HFF-Myc (cell line): ENCODE measurements at places on chromosomes 16 and 17.
A peak's percentile ranks its signal among the peaks of the same experiment; 100 is the strongest.

DNA sequence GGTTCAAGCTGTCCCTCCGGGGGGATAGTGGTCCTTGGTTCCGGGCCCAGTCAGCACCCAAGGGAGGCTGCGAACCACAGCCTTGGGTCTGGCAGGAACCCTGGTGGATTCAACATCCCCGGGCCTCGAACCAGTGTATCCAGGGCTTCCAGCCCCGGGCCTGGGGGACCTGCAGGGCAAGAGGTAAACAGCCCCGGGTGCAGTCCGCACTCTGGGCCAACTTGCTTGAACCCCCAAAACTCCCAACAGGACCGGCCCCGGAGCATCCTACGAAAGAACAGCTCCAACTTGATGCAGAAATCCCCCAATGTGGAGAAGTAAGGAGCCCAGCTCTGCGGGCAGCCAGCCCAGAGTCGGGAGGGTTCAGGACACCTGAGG is 1.5 kb upstream of the NEURL4 start:
- DNase-seq: no peak

GRCh38 chr17:69854225-69854780 is 220.7 kb upstream of the KCNJ16 start:
- no peak for DNase-seq

DNA sequence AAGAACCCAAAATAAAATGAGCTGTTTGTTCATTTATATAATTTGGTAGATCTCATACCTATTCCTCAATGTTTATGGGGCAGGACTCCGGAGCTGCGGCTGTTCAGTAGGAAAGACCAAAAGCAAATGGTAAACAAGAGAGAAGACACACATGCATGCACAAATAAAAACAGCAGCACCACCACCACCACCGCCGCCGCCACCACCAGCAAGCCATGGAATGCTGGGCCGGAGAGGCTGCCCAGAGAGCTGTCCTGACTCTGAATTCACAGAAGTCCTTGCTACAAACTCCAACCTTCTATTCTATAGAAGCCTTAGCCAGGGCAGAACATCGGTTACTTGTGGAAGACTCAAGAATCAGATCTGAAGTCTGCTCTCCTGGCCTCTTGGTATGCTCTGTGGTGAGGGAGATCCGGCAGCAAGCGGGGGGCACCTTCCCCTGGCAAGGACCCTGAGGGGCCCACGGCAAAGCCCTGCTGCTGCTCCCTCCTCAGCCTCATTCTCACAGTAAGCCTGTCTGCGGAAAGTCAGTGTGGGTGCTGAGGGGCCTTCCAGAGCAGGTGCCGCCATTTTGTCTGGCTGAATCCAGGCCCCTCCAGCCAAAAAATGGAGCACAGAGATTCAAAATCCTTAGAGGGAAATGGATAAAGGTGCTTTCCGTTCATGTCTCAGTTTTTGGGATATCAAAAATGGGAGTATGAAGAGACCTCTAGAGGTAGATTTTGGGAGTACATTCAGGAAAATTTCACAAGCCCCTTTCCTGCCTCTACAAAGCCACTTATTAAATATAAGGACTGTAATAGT is 6.4 kb upstream of the FOXJ1 start:
- no peak for DNase-seq

- no peak for DNase-seq
Observed at GRCh38 chr17:30341703-30342249, 7.9 kb upstream of the TMIGD1 start.

GRCh38 chr17:74334393-74335039 is 8.5 kb downstream of the KIF19 start:
- DNase-seq: no peak

DNA sequence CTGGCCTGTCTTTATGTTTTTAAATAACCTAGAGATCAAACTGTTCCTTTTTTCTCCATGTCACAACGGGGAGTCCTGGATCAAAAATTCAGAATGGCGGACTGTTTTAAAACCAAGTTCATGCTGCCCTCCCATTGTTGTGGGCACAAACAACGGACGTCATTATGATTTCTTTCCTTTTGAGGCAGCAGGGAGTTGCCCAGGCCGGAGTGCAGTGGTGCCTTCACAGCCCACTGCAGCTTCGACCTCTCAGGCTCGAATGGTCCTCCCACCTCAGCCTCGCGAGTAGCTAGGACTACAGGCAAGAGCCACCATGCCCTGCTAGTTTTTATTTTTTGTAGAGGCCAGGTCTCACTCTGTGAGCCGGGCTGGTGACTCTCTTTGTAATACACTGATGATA is 26.5 kb downstream of the NDE1 start:
- DNase-seq: no peak

DNA sequence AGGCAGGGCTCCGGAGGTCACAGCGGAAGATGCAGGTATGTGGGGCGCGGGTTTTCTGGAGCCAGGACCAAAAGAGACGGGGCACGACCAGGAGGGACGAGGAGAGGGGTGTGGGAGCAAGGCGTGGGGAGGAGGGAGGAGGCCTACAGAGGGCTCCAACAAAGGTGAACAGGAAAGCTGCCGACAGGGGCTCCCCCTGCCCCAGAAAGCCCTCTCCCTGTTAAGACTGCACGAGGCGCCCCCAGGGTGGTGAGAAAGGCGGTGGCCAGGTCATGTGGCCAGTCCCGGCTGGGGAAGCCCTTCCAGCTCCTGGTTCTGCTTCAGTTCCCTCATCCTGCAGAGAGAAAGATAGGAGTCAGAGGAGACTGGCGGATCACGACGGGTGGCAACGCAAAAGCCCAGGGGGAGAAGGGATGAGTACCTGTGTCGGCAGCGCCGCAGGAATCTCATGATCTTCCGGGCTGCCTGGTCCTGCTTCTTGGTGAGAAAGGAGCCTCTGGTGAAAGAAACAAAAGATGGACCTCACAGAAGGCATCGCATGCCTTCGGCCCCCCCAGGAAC is 949 bp upstream of the SPAG7 start:
- DNase-seq: no peak

DNA sequence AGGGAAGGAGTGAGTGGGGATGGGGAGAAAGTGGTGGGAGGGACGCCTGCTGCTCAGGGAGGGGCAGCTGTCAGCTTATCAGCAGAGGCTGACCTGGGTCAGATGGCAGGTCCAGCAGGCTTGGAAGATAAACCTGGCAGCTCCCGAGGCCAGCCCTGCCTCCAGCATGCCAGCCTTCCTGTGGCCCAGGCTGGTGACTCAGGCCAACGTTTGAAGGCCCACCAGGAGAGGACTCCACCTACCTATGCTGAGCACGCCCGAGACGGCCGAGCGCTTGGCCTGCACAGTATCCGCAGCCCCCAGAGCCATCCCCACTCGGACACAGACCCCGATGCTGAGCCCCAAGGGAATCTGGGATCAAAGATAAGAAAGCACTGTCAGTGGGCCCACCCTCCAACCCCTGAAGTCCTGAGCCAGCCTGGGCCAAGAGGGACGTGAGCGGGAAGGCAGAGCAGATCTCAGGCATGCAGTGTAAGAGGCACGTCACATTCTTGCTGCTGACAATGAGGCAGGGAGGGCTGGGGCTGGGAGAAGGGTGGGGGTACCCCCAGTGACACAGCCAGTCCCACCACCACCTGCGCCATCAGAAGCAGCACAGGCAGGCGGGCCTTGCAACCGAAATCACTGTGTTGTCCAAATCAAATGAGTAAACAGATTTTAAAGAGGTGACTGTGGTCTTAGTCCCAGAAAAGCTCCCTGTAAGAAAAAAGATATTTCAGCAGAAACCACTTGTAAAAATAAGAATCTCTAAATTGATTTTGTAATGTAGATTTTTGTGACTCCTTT is 12.4 kb downstream of the SLC47A2 start:
- DNase-seq: no peak

GRCh38 chr16:58377932-58378331 is 14.3 kb upstream of the GINS3 start:
- DNase-seq: no peak

- no peak for DNase-seq
Observed at GRCh38 chr16:77404775-77405174, 30.1 kb downstream of the ADAMTS18 start.

- DNase-seq: no peak
Observed at GRCh38 chr17:41521574-41522261, 3.0 kb upstream of the KRT15 start.

- no peak for DNase-seq
Observed at GRCh38 chr16:79648826-79649225, 48.3 kb upstream of the MAF start.

DNA sequence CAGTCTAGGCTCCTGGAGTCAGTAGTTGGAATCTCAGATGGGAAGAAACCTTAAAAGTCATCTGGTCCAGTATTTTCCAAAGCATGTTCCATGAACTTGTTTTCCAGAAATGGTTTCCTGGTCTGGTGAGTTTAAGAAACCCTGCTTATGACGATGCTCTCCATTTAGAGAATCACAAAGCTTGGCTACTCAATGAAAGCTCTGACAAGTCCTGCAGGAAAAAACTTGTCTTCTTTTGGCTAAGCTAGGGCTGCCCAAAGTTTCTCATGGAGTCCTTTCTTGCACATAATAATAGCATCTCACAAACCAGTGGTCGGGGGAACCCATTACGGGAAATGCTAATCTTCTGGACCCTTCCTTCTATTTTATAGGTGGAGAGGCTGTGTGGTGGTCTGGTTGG is 5.5 kb upstream of the NKD1 start:
- no peak for DNase-seq

GRCh38 chr16:72787514-72788268 is 260.2 kb downstream of the ZFHX3 start:
- DNase-seq: peak; percentile 16

- DNase-seq: no peak
Observed at GRCh38 chr17:80861418-80861815, 130.2 kb upstream of the CHMP6 start.

- DNase-seq: no peak
Observed at GRCh38 chr16:71927787-71928186, 32.5 kb downstream of the IST1 start.

DNA sequence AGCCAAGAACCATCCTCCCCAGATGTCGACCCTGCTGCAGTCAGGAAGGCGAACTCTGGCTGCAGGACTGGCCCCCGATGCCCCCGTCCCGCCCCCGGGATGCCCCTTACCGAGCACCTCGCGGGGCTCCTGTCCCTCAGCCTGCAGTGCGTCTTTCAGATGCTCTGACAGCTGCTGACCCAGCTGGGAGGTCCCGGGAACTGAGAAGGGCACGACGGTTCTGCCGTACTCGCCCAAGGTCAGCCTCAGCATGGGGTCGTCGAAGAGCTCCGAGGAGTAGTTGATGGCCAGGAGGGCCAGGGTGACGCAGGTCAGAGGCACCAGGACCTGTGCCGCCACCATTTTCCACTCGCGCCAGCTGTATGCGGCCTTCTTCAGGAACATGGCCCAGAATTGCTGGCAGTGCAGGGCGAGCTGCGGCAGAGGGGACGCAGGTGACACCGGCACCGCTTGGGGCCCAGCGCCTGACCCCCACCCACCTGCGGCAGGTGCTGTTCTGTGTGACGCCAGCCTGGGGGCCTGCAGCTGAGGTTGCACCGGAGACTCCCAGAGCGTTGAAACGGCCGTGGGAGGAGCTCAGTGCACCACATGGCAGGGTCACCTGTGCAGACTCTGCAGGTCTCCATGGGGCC is 20.1 kb upstream of the RNPS1 start:
- DNase-seq: no peak

DNA sequence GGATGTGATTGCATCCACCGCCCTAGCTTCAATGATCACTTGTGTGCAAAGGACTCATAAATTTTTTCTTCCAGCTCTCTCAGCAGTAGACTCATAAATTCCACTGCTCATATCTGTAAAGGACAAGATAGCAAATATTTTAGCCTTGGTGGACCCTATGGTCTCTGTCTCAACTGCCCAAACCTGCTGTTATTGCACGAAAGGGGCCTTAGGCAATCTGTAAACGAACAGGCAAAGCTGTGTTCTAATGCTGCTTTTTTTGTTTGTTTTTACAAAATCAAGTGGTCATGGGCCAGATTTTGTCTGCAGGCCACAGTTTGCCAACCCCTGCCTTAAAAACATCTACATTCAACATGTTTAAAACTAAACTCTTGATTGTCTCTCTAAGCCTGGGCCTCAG is 34.1 kb downstream of the FAM20A start:
- DNase-seq: no peak

DNA sequence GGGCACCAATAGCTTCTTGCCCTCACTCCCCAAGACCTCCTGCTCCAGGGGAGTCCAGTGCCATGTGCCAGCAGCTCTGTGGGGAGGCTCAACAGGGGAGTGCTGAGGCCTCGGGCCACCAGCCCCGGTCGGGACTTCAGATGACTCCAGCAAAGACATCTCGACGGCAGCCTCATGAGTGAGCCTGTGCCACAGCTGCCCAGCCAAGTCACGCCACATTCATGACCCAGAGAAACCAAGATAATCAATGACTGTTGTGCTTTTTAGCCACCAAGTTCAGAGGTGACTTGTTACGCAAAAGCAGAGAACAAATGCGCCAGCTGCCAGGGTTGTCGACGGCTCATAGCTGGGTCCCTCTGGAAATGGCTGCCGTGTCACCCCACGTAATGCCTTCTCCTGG is 157.5 kb downstream of the BANP start:
- DNase-seq: no peak

- DNase-seq: no peak
Observed at GRCh38 chr17:7878234-7878633, 10.4 kb upstream of the CHD3 start.

GRCh38 chr16:24986512-24987303 is 28.5 kb downstream of the ARHGAP17 start:
- no peak for DNase-seq

DNA sequence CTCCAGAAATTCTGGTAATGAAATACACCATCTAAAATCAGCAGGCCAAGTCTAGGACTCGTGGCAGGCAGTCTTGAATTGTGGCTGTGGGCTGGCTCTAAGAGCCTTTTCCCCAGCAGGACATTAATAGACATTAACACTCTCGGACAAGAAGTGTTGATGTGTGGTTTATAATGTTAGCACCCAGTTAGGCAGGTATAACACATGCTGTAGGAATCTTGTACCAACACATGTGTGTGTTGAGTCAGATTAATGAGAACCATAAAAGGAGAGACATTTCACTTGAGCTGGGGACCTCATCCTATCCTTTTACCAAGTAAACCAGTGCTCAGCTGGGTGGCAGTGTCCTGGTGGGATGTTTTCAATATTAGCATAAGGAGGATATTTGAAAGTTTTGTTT is 264.5 kb downstream of the FTO start:
- DNase-seq: peak; percentile 5

- DNase-seq: no peak
Observed at GRCh38 chr17:39688945-39689344, 1.1 kb upstream of the PGAP3 start.

DNA sequence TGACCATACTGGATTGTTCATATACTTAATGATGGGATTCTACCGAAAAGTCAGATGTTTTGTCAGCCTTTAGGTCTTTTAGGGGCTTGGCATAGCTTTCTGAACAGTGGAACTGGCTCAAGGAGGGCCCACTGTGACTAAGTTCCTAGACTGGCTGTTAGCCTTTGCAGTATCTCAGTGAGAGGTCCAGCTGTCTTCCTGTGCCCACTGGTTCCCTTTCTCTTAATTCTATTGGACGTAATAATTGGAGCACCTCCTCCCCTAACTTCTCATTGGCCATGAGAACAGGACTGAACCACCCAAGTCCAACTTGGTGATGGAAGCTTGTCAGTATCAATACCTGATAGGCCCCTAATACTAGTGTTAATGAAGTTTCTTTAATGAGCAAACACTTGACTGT is 13.5 kb downstream of the KPNA2 start:
- no peak for DNase-seq
